ENCODE measurements at places on chromosomes 3 and 15.

DNA sequence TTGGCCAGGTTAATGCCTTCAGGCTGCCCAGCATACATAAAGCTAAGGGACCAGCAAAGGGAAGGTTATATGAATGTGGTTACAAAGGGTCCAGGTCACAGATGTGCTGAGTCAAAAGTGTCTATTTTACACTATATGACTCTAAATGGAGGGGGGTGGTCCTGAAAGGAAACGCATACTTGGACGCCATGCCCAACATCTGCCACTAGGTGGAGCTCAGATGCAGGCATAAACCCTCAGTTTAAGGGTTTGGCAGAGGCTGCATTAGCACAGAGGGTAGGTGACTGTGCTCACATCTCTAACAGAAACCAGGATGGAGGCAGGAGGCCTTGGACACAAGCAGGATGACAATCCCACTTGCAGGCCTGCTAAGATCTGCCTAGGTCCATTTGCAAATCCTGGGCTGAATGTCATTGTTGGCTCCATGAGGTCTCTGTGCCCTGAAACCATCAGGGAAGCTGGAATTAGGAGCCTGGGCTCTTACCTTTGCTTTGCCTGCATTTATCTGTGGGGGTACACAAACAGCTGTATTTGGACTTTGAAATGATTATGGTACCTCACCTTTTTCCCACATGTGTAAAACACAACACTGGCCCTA lies 55.8 kb downstream of the ZNF621 start:
- DNase-seq = peak; percentile 54

DNA sequence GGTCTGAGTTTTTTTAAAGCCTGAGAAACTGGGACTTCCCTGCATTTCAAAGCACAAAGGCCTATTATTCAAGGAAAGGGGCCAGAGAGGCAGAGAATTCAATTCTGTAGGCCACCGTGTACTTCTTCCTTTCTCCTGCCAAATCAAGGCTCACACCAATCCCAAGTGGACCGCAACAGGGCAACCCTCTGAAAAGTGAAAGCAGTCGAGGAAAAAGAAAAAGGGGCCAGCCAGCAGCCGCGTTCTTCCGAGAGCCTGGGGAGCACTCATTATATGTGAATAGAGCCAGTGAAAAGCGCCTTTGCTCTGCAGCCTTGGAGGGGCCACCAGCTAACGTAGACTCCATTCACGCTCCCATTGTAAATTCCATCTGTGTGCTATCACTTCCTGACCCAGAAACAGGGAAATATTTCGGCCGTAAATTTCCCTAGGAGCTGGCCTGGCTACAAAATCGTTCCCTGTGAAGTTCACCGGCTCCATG lies 45.9 kb upstream of the THUMPD3 start:
- no peak for DNase-seq

DNA sequence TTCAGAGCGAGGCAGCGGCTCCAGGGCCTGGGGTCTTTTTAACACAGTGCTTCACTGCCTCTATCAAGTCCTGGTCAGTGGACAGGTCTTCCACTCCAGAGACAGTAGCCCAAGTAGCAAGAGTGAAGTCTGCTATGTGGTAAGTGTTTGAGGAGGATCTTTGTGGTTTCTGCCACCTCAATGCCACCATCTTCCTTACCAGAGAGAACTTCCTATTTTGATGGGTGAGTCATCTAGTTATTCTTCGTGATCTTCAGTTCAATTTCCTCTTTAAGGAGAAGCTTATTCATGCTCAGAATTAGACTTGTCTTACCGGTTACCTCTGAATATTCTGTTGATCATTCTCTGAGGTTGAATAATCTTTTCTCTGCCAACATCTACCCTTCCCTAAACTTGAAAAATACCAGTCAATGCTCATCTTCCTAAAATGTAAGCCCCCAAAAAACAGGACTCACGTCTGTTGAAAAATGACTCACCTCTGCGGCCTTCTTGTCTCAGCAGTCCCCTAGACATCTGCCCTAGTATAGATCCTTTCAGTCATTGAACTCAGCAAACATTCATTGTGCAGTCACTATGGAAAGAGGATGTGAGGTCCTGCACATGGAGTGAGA lies 32.2 kb upstream of the BCL6 start:
- peak; percentile 37 for DNase-seq

DNA sequence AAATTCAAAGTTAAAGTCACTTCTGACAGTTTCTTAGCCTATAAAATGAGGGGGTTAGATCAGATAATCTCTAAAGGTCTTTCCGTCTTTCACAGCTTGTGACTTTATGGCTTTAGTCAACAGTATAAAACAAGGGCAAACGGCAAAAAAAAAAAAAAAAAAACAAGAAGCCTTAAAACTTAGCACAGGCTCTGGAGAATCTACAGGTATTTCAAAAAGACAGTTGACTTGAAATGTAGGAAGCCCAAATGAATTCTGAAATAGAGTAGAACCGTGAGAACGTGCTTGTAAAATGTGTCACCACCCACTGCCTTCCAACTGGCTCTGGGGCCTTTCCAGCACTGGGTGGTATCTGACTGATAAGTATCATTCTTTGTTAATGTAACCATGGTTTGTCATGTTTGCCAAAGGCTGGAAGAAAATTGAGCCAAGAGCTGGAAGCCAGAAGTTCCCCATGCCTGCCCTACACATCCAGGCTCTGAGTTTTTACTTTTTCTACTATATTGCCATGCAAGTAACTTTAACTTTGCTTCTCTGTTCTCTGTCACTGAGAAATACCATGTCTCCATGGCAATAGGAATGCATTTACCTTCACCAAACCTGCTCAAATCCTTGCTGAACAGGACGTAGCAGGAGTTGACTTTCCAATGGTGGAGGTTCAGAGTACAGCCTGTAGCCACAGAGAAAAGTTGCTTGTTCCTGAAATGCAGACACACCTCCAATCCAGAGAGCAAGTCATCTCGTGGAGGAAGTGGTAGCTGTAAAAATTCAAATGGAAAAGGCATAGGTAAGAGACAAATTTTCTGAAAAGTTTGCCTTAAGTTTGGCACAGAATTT lies 35.8 kb upstream of the THSD4 start:
- DNase-seq = no peak

DNA sequence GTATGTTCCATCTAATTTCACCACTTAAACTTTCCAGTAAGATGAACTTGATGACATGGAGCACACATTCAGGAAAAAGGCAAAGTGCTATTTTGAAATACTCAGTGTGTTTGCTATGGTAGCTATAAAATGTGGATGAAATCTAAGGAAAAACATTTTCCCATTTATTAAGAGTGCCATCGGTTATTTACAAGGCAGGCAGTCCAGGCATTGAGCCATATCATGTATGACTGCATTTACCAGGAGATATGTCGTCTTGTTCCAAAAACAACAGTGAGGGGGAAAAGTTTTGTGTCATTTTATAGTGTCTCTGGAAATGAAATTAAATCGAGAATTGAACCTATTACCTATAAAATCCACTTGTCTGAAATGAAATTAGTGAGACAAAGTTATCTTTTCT lies 13.7 kb downstream of the ANXA2 start:
- DNase-seq = no peak

DNA sequence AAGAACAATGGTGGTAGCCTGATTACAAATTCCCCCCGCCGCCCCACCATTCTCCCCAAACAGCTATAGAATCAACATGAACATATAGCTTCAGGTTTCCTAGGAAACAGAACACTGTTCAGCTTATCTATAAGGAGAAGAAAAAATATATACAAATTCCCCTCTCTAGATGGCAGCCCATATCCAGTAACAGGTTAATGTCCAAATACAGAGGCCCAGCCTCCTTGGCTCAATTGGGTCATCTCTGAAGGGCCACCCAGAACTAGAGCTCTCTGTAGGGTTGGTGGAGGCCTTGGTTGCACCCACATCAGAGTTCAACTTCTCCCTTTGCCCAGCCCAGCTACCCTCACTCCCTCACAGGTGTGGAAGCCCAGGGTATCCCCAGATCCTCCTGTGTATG lies 91.5 kb upstream of the ADAMTS17 start:
- no peak for DNase-seq

- DNase-seq = no peak
Observed at GRCh38 chr3:17136136-17136721, 251.5 kb downstream of the PLCL2 start.

DNA sequence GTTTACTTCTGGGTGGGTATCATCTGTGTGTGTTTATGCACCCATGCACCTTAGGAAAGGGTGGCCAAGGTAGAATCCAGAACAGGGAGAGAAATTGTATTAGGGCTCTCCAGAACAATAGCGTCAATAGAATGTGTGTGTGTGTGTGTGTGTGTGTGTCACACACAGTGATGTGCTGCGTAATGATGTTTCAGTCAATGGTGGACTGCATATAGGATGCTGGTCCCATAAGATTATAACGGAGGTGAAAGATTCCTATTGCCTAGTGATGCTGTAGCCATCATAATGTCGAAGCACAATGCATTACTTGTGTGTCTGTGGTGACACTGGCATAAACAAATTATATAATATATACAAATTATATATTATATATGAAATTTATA lies 69.3 kb upstream of the PRR23C start:
- no peak for DNase-seq

DNA sequence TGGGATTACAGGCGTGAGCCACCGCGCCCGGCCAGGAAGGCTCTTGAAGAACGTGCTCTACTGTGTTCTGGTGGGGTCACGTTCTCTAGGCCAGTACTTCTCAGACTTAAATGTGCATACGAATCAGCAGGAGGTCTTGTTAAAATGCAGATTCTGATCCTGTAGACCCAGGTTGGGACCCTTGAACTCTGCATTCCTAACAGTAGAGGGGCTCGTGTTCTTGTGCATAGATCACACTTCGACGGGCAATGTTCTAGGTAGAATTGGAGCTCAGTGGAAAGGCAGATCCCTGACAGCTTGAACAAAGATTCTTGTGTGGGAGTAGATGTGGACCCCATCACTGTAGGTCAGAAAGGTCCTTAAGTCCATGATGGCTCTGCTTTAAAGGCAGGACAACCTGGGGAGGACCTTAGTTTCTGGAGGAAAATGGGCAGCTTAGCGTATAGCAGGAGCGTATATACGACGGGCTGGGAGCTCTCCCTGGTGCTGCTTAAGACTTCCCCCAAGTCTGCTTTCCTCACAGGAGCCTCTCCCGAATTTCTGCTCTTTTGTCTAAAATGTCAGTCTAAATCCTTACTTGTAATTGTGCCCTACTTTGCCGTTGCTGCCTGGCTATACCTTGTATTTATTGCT lies 16.9 kb upstream of the FAM81A start:
- DNase-seq = no peak

GRCh38 chr3:10192953-10193691 lies 28.4 kb downstream of the IRAK2 start:
- DNase-seq = peak; percentile 62

DNA sequence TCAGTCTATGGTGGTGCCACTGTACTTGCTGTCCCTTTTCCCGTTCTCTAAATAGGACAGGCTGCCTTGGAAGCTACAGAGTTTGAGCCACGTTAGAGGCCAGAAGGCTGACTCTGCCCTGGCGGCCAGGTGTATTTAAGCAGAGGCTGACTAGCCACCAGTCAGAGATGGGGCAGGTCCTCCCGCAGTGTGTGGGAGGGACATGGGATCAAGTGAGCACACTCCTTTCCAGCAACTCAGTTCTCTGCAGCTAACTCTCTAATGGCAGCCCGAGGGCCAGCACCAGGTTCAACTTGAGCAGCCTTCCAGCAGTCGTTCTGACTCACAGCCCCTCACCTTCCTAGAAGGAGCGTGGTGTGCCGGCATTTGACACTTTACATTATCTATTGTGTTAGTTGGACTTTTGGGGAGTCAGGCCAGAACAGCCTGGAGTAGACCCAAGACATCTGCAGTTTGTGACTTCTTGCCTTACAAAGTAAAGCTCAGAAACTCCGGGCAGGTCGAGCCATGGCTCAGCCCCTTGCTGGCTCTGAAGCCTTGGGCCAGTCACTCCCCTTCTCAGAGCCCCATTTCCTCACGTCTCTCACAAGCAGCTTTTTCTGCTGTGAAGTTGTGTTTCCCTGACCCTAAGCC lies 46.7 kb upstream of the MYZAP start:
- DNase-seq = no peak

DNA sequence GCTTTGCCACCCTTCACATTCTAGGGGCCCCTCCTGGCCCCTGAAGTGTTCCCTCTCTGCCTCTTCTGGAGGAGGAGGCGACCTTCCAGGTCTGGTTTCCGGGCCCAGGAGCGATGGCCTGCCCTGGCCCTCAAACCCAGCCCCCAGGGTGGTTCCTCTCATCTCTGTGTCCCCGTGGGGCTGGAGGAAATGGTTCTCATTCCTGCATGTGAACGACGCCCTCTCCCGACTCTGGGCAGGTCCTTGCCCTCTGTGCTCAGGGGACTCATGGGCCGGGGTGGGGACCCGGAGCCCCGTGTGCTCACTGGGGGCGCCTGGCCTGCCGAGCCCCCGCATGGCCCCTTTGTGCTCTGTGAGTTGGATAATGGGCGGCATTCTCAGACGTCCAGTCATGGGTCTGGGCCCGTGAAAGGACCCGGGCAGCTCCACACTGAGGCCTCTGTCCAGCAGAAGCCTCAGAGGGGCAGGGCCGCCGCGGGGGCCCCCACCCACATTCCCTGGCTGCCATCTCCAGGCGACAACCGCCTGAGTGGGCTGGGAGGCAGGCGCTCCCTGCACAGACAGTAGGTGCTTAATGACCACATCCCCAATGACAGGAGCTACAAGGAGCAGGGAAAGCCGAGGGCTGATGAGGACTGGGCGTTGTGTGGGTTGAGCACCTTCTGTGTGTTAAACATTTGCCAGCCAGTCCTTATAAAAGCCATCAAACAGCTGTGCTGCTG lies 5.5 kb upstream of the PLXND1 start:
- no peak for DNase-seq

GRCh38 chr3:44340058-44340395 lies 1.5 kb downstream of the TCAIM start:
- DNase-seq = no peak

DNA sequence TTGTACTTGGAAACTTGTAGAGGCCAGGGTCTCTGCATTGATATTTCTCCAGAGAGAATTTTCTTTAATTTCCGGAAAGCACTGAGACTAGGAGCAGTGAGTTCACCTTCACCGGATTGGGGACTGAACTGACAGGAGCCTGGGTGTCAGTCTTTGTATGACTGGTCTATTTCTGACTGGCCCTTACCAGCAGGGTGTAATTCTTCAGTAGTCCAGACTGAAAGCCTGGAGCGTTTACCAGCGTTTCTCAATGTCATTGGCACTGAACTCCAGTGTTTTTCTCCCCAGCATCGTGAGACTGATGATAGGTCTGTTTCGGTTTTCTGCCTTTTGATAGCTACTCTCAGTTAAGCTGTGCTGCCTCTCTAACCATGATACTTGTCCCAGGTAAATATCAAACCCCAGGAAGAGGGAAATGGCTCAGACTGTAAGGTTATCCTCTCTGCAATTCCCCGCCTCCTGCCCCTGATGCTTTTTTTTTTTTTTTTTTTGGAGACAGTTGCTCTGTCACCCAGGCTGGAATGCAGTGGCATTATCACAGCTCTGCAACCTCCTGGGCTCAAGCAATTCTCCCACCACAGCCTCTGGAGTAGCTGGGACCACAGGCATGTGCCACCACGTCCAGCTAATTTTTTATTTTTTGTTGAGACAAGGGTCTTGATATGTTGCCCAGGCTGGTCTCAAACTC lies 103.6 kb downstream of the CACNA2D3 start:
- DNase-seq = no peak

DNA sequence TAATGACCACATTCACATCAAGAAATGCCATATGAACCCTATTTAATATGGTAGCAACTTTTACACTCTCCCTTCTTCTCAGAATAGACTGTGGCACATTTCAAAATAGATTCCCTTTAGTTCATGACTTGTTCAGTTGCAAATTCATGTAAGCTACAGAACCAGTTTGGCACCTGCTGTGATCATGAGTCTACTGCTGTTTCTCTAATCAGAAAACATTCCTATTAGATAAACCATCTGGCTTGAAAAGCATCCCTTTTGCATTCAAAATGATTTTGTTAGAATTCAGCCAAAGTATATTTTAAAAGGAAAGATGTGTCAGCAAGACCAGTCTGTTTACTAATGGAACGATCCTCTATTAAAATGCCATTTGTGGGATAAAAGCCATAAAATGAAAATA lies 304.4 kb downstream of the BCHE start:
- no peak for DNase-seq

All from activated gamma-delta T cell treated with Interleukin-2 at 50 U/mL for 16 hours (primary cell).